CD4-positive, alpha-beta T cell treated with Interferon alpha-2 for 1 hour (primary cell): ENCODE measurements at places on chromosomes 5 and 9.

- no peak for DNase-seq
Observed at GRCh38 chr9:121095057-121095456, 20.3 kb downstream of the CNTRL start.

DNA sequence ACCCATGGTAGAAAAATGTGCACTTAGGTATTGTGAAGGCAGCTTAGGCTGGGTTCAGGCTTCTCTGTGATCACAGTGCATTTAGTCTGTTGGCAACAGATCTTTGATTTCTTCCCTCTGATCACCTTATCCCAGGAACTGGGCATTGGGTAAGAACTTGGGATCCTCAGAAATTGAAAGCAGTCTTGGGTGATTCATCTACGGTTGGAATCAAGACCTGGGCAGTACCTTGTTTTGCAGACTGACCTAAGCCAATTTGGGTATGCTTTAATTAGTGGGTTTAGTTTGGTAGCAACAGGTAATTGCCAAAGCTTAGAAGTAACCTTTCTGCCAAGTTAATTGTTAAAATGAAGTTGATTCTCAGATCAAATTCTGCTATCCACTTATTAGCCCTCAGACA is 17.8 kb downstream of the ENTREP1 start:
- no peak for DNase-seq

DNA sequence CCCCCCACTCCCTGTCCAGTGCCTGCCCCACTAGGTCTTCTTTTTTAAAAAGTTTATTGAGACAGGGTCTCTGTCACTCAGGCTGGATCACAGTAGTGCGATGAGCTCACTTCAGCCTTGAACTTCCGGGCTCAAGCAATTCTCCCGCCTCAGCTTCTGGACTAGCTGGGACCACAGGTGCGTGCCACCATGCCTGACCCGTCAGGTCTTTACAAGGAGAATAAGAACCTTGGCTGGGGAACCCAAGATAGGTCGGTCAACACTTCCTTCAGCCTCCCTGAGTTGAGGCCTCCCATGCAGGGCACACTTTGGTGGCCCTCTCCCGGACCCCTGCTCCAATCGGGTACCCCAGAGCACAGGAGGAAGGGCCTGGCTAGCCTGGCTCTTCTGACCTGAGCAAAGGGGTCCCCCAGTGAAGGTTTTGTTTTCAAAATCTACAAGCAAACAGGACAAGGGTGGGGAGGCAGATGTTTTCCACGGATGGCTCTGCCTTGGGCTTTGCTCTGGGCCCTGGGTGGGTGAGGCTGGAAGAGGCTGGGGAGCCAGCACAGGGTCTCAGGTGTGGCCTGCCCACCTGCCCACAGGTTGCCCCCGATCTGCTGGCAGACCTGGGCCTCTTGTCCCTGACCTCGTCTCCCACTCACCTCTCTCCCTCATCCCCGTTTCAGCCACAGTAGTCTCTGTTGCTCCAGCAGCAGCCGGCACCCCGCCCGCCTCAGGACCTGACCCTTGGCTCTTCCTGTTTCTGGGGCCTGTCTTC is 108.7 kb upstream of the PHYKPL start:
- DNase-seq, result no peak

- DNase-seq, result no peak
Observed at GRCh38 chr9:89879701-89880100, 274.9 kb downstream of the GADD45G start.

DNA sequence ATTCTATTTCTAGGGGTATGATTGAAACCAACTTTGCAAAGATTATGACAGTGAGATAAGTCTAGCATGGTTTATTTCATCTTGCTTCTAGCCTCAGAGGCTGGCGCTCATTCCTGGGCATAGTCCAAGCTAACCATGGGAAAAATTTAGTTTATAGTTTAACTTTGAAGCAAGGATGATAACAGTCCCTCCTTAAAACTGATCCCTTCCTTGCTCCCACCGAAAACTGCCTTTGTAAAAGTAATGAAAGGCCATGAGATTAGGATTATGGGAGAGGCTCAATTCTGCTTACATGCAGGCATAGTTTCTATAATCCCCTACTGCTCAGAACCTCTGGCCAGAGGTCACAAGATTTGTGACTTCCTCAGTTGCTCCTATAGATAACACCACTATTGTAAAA is 75.7 kb downstream of the TARS1 start:
- DNase-seq, result no peak

- DNase-seq, result no peak
Observed at GRCh38 chr9:88303721-88304451, 84.4 kb upstream of the SPIN1 start.
